Right atrium auricular region (tissue), 2 donors: ENCODE measurements at places on chromosomes 1 and 21. TPM values are rescaled to one million over a fixed set of nuclear protein-coding genes. Genes with fewer than 3 reads are reported as not detected.

- no peak for DNase-seq
These were observed 490.4 kb upstream of the C1orf87 start for GRCh38 chr1:60563777-60564535.

DNA sequence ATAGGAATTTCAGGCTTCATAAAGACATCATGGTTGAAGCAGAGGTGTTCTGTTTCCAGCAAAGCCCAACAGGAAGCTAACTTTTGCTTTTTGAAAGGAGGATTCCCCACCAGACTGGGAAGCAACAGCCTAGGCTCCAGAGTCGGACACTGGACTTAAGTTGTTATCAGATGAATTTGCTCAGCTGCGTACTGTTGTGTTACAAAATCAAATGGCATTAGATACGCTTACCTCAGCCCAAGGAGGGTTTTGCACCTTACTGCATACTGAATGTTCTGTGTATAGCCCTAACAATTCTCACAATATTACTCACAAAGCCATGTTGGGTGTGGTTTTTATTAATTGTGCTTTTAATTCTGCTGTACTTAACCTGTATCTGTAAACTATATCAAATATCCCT lies 547 bp upstream of the CHIA start:
- DNase-seq, result no peak

GRCh38 chr21:41845310-41846032 lies 33.7 kb downstream of the PRDM15 start:
- DNase-seq, result no peak

The AQP10 gene
- total RNA-seq, result not detected

The SPRR4 gene
- not detected for total RNA-seq

The PROX1 gene
- total RNA-seq, result 46.5 TPM

The SPRR3 gene
- total RNA-seq, result not detected

The FASLG gene
- not detected for total RNA-seq
